Central memory CD8-positive, alpha-beta T cell (primary cell): ENCODE measurements at places on chromosomes 4 and X.

DNA sequence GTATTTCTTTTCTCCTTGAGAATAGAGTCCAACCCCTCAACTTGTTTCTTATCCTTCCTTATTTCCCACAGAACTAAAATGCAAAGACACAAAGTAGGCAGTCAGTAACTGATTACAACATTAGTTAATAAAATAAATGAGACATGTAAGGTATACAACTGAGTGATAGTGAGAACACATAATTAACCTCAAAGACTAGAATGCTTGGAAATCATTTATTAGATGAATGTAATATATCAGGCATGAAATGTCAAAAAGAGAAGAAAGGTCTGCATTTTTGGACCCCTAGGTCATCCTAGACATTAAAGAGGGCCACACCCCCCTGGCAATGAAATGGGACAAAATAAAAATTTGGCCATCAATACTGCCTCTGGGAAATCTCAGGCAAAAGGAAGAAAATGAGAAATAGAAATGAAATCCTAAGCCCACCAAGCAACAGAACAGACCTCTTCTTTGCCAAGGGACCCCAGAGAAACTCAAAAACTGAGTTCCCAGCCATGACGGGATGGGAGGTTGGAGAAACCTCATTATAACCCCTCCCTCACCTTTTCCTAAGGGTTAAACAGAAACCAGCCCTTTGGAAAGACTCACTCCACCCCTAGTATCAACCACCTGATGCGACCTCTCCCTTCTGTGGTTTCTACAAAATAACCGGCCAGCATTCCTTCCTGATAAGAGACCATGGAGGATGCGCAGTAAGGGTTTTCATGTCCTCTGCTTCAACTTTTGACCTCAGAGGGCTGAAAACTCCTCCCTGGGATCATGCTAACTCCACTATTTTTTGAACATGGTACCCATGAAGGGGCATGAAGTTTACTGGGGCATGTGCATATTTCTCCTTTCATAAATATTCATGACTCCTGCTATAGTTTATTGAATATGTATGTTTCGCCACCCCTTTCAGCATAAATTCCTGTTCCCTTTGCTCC lies 90.0 kb upstream of the EXOC1L start:
- DNase-seq, result no peak

- no peak for DNase-seq
Observed at GRCh38 chrX:48458711-48459110, 11.3 kb downstream of the SLC38A5 start.

DNA sequence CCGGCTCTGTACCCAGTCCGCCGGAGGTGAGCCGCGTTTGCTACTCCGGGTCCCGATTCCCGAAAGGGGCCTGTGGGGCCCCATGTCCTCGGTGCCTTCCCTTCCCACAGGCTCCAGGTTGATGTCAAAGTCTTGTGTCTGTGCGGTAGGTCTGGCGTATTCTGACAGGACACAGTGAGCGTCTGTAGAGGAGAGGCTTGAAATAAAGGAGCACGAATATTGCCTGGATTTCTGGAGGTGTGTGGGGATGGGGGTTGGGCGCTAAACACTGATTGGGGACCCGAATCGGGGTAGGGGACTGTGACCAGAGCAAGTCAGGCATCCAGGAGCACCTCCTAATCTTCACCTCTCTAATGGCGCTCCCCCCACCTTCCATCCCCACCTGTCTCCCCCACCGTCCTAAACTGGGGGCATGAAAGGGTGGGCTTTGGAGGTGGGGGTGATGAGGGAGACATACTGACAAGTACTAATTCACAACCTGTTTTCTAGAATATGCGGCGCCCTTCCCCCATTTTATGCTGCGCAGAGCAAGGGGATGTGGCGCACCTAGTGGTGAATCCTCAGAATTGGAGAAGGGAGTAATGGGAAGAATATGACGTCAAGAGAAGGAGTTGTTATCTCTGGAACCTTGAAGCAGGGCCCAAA lies 855 bp downstream of the GPRASP2 start:
- no peak for DNase-seq

DNA sequence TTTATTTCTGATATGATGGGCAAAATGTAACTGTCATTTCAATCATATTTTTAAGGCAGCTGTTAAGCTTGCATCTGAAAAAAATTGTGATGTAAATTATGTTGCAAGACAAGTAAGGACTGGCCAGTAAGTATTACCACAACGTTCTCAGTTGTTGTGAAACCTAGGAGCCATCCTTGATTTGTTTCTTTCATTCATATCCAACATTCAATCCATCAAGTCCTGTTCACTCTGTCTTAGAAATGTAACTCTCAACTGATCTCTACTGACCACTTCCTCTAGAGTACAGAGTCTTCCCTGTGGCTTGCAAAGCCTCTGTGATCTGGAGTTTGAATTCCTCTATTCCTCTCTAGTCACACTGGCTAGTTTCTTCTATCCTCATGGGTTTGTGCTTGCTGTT lies 161.4 kb upstream of the MAD2L1 start:
- no peak for DNase-seq

- no peak for DNase-seq
Observed at GRCh38 chr4:121122661-121123060, 41.5 kb downstream of the TNIP3 start.

- no peak for DNase-seq
Observed at GRCh38 chr4:146278986-146279385, 64.6 kb downstream of the REELD1 start.

- no peak for DNase-seq
Observed at GRCh38 chr4:11196927-11197522, 231.7 kb downstream of the HS3ST1 start.

DNA sequence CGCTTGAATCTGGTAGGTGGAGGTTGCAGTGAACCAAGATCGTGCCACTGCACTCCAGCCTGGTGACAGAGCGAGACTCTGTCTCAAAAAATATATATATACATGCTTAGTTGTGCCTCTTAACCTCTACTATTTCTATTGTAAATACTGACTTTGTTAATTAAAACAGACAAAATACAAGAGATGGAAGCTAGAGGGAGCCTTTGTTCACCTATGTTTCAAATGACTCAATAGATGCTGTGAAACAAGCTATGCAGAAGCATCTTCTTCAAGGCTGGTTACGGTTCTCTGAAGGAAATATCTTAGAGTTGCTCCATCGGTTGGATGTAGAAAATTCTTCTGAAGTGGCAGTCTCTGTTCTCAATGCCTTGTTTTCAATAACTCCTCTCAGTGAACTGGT lies 6.2 kb downstream of the NCAPG start:
- no peak for DNase-seq

DNA sequence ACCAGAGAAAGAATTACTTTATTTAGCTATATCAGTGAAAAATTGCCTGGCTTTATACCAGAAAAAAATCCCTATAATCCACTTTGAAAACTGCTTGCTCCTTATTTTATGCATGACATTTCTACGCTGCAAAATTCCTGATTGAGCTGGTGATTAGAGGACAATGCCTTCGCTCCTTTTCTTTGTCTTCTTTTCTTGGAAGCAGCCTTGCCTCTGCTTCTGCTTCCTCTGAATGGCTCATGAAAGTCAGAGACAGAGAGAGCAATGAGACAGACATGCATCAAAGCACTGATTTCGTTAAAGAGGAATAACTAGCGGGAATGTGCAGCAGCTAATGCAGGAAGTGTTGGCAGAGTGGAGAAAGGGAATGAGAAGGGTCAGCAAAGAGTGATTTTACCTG lies 294.3 kb upstream of the IGFBP7 start:
- DNase-seq, result no peak
